CMK (cell line): ENCODE measurements at places on chromosomes 6 and 20.
A peak's percentile ranks its signal among the peaks of the same experiment; 100 is the strongest.

DNA sequence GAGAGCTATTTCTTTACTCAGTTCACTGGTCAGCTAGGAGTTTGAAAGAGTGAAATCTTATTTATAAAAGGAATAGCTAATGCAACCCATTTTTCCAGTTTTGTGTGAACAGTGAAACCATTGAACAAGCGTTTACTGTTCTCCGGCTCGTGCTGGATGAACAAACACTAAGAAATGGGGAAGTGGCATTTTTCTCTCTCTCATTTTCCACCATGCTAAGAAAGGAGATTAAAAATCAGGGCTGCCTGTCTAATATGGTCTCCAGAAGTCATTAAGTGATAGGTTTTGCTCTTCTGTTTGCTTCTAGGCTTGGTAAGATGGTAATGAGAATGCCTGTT is 774 bp upstream of the SFT2D1 start:
- DNase-seq: no peak

- DNase-seq: no peak
Measured at GRCh38 chr6:134082191-134082590, 29.8 kb upstream of the SLC2A12 start.

- no peak for DNase-seq
Measured at GRCh38 chr6:38459291-38459690, 180.4 kb downstream of the BTBD9 start.

- no peak for DNase-seq
Measured at GRCh38 chr6:134115715-134116074, 63.3 kb upstream of the SLC2A12 start.

- DNase-seq: no peak
Measured at GRCh38 chr6:43298565-43299337, 691 bp downstream of the SLC22A7 start.

DNA sequence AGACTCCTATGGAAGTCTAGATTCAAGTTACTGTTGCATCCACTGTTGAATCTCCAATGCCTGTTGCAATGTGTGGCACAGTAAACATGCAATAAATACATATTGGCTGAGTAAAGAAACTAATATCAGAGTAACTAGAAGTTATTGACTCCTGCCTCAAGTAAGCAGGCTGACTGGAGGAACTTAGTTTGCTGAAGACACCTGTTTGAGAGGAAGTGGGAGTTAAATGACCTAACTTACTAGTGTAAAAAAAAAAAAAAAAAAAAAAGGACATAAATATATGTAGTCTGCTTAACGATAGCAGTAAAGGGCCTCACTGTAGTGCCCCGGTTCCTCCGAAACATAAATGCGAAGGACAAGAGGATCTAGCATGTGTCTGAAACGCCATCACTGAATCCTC is 249.8 kb upstream of the PRDM1 start:
- no peak for DNase-seq

GRCh38 chr6:80364149-80364548 is 257.7 kb downstream of the BCKDHB start:
- no peak for DNase-seq

- peak; percentile 12 for DNase-seq
Measured at GRCh38 chr20:20360464-20360863, 7.4 kb upstream of the INSM1 start.

GRCh38 chr6:127114214-127114760 is 4.2 kb upstream of the RSPO3 start:
- no peak for DNase-seq

DNA sequence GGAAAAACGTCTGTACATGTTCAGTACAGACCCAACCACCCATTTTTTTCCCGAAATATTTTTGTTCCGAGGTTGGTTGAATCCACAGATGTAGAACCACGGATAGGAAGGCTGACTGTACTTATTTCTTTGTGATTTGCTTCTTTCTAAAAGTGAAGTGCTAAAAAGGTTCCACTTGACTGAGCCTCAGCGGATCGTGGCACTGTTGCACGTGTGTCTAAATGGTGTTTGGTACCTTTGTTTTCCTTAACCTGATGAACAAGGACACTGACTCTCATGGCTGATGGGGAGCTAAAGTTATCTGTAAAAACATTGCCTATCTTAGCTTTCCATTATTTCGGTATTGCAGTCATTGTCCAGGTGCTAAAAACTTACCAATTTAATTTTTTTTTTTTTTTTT is 6.2 kb downstream of the BPHL start:
- no peak for DNase-seq

DNA sequence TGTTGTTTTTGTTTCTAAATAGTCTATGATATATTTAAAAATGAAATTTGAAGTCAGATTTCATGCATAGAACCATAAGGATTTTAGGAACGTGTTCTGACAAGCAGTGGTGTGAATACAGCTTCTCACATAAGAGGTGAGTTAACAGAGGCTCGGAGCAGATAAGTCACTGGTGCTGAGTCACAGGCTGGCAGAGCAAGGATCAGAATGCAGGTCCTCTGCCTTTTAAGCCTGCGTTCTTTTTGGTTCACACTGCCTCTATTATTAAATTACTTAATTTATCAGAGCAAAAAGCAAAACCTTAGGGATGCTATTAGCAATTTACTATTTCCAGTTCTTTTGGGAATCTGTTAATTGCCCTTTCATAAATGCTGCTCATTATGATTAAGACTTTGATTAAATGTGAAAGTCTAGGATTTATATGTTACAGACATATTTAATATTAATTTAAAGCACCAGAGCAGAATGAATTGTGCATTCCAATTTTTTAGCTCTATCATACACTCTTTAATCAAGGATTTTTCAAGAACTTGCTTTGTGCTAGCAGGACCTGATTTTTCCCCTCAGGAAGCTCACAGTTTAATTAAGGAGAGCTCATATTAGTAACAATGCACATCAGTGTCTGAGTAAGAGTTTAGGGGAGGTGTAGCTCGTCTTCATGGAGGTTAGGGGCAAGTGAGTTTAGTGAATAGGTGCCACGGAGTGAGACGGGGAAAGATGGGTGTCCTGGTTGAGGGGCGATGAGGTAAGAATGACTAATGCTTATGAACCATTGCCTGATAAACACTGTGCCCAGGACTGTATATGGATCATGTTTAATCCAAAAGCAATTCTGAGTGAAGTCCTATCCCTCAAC is 212.7 kb upstream of the AGPAT4 start:
- DNase-seq: no peak

DNA sequence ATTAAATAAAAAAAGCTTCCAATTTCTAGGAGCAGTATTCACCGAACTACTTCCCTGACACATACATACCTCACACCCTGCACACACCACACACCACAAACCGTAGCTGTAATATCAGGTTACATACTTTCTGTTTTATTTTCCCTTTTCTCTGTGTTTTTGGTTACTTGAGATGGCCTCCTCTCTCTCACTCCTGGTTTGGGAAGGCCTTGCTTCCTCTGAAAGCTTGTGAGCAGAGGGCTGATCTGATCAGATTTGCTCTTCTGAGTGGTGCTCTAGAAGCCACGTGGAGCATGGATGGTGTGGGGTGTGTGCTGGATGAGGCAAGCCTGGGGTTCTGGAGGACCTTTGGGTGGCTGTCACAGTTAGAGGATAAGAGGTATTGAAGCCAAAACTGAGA is 20.9 kb downstream of the UTRN start:
- no peak for DNase-seq

DNA sequence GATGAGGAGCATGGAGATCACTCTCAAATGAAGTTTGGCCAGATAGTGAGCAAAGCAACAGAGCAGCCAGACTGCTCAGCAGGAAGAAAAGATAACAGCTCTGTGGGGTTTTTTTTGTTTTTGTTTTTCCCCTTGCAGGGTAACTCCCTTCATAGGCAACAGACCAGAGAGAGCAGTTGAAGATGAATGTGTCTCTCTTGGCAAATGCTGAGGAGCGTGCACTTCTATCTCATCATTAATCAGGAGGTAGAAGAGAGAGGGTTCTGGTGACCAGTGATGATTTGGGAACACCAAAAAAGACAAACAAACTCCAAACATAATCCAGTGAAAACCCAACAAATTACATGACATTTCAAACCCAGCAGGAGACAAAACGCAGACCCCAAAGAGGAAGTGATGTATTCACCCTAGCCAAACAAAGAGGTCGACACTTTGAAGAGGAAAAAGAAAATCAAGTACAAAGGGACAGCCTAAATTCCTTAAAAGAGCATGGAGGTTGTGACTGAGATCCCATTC is 66.2 kb upstream of the RREB1 start:
- no peak for DNase-seq

DNA sequence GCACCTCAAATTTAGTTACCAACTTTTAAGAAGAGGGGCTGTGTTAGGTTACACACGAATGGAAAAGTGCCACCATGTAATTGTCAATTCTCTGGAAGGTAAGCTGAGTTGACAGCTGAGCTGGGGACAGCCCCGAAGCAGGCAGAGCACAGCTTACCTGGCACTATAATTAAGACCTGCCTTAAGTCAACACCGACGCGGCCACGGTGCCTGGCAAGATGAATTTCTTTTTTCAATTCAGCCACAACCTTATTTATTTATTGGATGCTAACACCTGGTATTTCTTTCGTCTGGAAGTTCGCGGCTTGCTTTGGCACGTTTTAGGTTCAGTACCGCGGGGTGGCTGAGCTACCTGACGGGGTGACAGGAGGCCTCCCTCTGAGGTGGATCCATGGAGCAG is 40.6 kb upstream of the NFATC2 start:
- no peak for DNase-seq

- no peak for DNase-seq
Measured at GRCh38 chr6:106372838-106373501, 12.5 kb downstream of the CRYBG1 start.

DNA sequence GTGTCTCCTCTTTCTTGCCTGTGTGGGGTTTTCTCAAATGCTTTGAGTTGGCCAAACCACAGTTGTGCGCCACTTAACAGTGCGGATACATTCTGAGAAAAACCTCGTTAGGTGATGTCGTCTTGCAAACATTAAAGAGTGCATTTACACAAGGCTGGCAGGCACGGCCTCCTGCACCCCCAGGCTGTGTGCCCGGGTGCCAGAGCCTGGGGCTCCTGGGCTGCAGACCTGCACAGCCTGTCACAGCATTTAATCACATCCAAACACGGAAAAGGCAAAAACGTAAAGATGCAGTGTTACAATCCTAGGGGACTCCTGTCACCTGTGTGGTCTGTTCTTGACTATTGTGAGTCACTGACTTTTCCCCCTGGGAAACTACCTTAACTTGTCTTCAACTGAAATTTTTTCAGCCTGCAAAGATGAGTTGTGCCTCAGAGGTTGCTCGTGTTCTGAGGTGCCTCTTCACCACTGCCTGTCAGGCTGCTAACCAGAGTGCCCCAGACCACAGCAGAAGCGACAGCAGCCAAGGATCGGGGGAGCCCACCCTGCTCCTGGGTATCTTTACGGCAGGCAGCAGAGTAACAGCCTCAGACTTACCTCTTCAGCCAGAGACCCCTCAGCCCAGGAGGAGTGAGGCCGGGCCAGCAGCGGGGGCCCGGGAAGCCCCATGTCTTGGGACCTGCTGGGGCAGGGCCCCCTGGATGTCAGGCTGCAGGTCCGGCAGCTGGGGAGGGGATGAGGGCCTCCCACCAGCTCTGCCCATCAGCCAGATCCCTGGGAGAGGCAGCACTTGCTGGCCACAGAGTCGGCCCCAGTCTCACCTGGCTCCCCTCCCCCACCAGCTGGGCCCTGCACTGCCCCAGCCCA is 683 bp upstream of the C20orf204 start:
- no peak for DNase-seq

DNA sequence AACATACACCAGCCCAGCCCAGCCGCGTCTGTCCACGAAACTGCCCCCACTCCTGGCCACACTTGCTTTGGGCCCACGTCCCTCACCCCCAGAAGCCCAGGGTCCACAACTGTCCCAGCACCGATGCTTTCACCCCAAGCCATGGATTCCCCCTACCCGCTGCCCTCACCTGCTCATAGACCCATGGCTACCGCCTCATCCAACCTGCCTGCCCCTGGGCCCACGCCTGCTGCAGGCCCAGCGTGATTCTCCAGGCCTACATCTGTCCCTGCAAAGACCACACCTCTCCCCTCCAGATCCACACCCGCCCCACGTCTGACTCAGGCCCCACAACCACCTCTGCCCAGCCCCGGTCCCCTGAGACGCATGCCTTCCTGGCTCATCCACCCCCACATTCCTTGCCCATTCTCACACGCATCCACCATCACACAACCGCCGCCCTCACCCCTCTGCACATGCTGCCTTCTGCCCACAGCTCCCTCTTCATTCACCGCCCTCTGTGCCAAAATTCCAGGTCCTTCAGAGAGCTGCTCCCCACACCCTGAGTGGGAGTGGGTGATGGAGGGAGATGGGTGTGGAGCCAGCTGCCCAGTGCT is 86.7 kb downstream of the GRM4 start:
- no peak for DNase-seq

DNA sequence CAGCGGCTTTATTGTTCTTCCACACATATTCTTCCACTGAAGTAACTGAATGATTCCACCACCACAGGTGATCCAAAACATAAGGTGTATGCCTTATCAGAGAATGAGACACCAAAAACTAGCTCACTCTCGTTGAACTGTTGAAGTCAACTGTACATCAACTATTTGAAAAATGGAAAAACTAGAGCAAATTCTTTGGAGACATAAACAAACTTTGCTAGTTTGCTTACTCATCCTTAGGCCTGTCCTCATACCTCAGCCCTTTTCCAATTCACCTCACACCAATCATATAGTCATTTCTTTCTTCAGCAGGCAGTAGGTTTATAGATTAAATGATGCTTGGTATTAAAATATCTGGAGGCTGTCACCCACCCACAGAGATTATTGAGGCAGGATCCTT is 77.1 kb upstream of the RNF217 start:
- DNase-seq: no peak

- no peak for DNase-seq
Measured at GRCh38 chr6:106122306-106122918, 36.3 kb downstream of the PRDM1 start.

DNA sequence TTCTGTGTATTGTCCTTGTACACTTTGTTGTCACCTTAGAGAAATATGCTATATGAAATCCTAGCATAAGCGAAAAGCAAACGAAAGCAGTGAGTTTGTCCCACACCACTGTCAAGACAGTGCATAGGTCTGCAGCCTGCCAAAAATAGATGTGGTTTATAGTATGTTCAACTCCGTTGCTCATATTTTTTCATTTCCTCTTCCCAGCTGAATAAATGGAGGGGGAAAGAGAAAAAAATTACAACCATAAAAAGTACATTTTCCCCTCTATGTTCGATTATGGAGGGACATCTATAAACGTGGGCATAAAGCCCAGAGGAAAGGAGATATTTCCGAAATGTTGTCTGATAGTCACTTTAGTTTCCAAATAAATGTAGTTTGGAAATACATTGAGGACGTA is 25.8 kb downstream of the PRL start:
- no peak for DNase-seq

GRCh38 chr6:36247693-36248092 is 22.2 kb upstream of the PNPLA1 start:
- no peak for DNase-seq

DNA sequence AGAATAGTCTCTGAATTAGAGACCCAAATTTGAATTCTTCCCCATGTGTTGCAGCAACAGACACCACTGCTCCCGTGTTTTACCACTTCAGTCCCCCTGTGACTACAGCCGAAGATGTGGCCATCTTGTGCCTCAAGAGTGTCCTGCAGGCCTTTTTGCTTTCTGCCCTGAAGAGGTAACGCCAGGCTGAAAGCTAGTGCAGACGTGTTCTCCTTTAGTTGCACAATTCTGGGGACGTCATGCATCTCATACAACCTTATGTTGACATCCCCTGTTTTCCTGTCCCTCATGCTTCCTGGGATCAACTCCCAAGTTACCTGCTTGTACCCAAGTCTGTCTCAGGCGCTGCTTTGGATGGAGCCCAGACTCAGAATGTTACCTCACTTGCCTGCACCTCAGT is 69.1 kb upstream of the SLC22A23 start:
- DNase-seq: no peak

- DNase-seq: peak; percentile 66
Measured at GRCh38 chr20:34874094-34874654, 1.5 kb upstream of the GGT7 start.

- no peak for DNase-seq
Measured at GRCh38 chr6:157551041-157551832, 170.2 kb downstream of the ZDHHC14 start.
